ENCODE measurements at places on chromosomes 7 and 10.

GRCh38 chr10:132546567-132547420, 9.2 kb downstream of the INPP5A start:
- no peak for DNase-seq

GRCh38 chr10:21976739-21977138, 26.8 kb downstream of the DNAJC1 start:
- no peak for DNase-seq

GRCh38 chr10:101601541-101601940, 13.4 kb downstream of the DPCD start:
- no peak for DNase-seq

- DNase-seq = no peak
Measured at GRCh38 chr10:6667679-6668270, 87.7 kb upstream of the PRKCQ start.

GRCh38 chr10:114970515-114970914, 32.5 kb downstream of the TRUB1 start:
- no peak for DNase-seq

DNA sequence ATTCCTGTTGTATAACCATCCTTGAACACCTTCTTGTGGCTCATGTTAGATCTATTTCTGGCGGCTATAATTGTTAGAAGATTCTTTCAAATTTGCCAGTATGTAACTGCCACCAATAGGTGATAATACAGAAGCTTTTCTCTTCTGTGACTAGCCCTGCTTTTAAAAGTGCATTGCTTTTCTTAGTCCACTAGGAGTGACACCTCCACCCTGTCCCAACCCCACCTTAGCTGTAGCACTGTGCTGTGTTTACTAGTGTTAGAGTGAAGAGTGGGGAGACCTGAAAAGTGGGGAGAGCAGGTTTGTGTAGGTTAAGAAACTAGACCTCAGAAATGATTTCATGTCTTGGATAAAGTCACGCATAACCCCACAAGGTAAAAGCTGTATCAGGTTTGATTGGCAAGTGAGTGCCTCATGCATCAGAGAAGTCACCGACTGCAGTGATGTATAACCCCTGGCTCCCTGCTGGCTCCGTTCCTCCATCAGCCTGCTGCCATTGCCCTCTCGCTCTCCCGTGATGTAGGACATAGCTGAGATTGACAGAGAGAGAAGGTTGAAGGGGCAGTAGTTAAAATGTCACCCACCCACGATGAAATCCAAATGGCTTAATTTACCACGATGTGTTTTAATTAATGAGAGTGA, 12.5 kb downstream of the NPVF start:
- no peak for DNase-seq

GRCh38 chr10:50219646-50220045, 31.7 kb downstream of the ASAH2 start:
- DNase-seq = no peak

DNA sequence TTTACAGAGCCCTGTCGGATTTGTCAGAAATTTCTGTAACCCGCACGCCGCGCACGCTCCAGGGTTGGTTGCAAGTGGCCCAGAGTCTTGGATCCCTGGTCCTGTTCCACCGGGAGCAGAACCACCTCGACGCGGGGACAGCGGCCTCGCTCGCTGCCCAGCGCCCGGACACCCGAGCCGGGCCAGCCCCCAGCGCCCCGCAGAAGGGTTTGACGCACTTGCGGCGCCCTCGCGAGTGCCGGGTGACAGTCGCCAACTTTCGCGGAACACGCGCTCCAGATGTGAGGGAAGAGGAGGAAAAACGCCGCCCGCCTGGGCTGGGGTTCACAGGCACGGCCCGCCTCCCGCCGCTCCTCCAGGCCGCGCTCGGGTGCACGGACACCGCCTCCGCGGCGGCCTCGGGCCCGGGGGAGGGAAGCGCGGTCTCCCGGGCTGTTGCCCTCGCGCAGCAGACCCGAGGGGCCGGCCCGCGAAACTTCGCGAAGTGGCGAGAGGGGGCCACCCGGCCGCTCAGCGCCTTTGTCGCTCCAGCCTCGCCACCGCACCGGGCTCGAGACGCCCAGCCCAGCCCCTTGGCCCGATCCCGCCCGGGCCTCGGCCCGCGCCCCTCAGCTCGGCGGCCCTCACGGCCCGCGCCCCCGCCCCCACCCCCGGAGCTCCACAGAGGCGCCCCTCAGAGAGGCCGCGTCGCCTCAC, 514 bp downstream of the RNF216 start:
- peak; percentile 2 for DNase-seq
